ENCODE measurements at places on chromosomes 2 and 18.

DNA sequence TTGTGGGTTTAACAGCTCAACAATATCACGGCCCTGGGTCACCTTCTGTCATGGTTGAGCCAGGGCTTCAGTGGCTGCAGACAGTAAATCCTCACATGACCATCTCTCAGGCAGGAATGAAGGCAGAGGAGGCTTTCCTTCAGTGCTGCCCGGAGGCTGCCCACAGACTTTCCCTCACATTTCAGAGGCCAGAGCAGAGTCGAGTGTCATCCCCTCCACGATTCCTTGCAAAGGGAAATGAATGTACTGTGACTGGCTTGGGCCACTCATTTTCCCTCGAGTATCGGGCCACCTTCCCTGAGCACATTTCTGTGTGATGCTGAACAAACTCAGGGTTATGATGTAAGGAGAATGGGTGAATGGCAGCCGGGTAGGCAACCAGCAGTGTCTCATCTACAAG is 10.0 kb upstream of the REEP1 start:
- DNase-seq = no peak

DNA sequence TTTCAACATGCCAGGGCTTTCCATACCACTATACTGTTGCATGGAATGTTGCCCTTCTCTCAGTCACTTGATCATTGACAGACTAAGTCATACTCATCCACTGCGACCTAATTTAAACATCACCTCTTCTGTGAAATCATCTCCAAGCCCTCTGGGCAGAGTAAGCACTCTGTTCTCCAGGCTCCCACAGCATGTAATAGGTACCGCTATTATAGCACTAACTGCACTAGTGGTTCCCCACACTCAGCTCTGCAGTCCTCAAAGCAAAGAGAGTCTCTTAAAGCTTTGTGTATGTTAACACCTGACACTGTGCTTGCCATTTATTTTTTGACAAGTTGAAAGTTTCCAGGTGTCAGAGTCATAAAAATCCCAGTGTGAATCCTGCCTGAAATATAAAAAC is 947.2 kb downstream of the ERBB4 start:
- DNase-seq = no peak

DNA sequence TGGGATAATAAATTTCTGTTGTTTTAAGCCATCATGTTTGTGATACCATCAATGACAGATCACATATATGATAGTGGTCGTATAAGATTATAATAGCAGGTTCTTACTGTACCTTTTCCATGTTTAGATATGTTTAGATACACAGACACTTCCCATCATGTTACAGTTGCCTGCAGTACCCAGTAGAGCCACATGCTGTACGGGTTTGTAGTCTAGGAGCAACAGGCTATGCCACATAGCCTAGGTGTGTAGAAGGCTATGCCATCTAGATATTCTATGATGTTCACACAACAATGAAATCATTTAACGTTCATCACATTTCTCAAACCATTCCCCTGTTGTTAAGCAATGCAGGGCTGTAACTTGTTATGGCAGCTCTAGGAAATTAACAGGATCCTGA is 132.9 kb upstream of the SH3BP4 start:
- DNase-seq = no peak

- DNase-seq = no peak
These were observed 250.0 kb upstream of the SLC39A10 start for GRCh38 chr2:195406886-195407603.

DNA sequence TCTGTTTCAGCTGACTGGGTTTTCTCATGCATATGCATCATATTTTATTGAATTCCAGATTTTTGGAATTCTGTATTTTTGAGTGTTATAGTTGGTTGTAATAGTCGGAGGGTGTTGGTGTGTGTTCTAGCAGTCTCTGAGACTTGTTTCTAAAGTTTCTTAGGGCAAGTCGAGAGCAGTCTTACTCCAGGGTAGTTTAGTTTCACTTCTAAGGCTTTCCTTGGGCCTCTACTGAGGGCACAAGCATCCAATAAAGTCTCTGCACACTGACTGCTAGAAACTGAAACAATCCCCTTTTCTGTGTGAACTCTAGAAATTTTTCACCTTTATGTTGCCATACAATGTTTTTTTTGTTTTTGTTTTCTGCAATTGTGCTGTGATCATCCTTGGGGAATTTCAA is 663.7 kb upstream of the LRATD1 start:
- no peak for DNase-seq

- no peak for DNase-seq
These were observed 20.0 kb upstream of the PTPN4 start for GRCh38 chr2:119739580-119740255.

GRCh38 chr18:13136056-13136903 is 82.3 kb upstream of the LDLRAD4 start:
- no peak for DNase-seq
